Activated CD4-positive, alpha-beta T cell treated with anti-CD3 and anti-CD28 coated beads, Interleukin-2, amount 10 ng/mL, durations not matched to agents 7 days and 5 days (primary cell): ENCODE measurements at places on chromosomes 13 and 19.

DNA sequence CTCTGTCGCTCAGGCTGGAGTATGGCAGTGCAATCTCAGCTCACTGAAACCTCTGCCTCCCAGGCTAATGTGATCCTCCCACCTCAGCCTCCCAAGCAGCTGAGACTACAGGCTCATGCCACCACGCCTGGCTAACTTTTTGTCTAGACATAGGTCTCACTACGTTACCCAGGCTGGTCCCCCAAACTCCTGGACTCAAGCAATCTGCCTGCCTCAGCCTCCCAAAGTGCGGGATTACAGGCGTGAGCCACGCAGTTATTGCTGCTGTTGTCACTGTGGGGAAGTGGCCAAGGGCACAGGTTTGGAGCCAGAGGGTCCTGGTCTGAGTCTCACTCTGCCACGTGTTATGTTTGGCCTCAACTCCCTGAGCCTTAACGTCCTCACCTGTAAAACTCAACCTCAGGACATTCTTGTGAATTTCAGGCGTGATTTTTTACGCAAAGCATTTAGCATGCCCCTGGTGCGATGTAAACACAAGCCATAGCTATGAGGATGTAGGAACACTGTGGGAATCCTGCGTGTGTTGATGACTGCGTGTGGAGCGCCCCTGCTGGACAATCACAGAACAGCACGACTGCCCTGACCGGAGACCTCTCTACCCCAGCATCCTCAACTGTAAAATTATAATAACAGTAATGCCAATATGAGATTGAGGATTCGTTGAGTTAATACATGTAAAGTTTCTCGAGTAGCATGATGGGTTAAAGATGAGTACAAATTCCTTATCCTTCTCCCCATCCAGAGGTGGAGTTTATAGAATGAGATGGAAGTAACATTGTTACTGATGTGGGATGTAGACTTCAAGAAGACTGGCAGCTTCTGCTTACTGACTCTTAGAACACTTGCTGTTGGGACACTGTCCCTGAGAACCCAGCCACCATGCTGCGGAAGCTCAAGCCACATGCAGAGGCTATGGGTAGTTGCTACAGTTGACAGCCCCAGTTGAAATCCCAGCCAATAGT is 41.8 kb upstream of the PNMA8B start:
- DNase-seq: peak; percentile 60

DNA sequence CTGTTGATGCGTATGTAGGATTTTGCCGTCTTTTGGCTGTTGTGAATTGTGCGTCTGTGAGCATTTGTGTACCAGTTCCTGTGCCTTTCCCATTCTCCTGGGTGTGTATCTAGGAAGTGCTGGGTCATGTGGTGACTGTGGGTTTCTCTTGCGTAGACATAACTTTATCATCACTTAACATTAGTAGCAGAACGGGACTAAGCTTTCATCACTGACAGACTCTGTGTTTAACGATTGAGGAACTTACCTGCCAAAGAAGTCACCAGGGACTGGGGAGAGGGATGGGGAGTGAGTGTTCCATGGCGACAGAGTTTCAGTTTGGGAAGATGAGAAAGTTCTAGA is 15.0 kb downstream of the FZR1 start:
- no peak for DNase-seq

- no peak for DNase-seq
Observed at GRCh38 chr13:78299832-78300623, 303.3 kb downstream of the POU4F1 start.

DNA sequence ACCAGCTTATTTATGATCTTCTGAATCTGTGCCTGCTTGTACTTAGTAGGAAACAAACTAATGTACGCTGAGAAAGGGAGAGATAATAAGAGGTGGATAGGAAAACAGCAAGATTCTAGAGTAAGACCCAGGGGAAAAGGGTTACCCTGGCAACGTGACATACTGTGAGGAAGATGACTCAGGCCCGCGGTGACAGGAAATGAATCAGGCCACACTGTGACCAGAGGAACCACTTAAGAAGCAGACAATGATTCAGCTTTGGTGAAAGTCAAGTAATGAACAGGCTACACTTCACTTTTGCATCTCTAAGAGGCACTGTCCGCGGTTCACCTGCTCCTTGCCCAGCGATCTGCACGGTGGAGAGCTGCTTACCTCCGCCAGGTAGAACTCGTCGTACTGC is 158.2 kb downstream of the NALCN start:
- peak; percentile 55 for DNase-seq

GRCh38 chr13:113109151-113110047 is 3.8 kb downstream of the F7 start:
- DNase-seq: no peak

DNA sequence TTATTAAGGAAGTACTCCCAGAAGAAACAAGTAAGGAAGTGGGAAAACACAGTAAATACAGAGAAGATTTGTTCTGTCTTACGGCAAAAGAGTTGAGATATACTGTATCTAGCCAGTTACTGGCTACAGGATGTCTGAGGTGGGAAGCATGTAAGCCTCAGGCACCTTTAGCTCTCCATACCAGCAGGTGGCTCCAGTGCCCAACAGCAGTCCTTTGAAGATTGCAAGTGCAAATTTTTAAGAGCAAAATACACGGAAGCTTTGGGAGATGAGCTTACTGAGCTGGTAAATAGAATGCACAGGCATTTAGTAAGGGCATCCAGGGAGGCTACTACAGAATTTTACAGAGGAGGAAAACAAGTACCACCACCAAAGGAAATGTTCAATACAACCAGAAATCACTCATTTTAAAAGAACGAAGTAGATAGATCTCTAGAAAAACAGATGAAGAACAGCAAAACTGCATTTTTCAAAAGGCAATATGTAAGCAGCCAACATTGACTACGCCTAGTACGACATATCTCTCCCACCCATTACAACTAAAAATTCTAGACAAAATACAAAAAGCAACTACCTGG is 57.9 kb upstream of the VSTM2B start:
- peak; percentile 45 for DNase-seq

DNA sequence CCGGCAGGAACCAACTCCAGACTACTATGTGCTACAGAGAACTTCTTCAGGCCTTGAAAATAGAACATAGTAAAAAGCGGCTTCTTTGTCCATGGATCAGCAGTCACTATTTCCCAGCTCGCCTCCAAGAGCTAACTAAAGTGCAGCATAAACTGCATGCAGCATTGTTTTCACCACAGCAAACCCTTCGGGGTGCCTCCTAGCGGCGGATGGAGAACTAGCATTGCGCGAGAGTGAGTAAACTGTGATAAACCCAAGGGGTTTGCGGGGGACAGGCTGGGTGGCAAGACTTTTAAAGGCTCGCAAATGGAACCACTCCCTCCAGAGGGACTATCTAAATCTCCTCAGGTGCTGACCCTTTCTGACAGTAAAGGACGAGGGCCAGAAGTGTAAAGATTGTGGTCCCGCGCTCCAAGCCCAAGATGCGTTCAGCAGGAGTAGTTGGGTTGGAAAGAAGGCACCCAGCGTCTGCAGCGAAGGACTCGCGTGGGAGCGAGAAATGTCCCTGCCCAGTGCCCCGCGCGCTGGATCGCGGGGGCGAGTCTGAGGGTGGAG is 21.5 kb upstream of the SGCG start:
- peak; percentile 7 for DNase-seq

DNA sequence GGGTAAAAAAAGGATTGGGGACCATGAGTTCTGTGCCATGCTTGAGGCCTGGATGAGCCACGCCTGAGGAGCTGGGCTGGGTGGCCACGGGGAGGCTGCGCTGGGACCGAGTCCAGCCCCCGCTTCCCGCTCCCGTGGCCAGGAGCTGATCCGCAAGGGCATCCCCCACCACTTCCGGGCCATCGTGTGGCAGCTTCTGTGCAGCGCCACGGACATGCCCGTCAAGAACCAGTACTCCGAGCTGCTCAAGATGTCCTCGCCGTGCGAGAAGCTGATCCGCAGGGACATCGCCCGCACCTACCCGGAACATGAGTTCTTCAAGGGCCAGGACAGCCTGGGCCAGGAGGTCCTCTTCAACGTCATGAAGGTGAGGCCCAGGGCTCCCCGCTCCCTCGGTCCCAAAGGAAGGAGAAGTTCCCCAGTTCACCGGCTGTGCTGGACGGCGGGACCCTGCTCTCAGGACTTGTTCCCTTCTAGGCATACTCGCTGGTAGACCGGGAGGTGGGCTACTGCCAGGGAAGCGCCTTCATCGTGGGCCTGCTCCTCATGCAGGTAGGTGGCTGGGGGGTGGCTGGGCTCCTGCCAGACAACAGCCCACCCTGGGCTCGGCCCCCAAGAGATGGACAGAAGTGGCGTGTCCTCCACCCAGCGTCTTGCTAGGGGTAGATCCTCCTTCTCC is 18.9 kb downstream of the EVI5L start:
- no peak for DNase-seq

DNA sequence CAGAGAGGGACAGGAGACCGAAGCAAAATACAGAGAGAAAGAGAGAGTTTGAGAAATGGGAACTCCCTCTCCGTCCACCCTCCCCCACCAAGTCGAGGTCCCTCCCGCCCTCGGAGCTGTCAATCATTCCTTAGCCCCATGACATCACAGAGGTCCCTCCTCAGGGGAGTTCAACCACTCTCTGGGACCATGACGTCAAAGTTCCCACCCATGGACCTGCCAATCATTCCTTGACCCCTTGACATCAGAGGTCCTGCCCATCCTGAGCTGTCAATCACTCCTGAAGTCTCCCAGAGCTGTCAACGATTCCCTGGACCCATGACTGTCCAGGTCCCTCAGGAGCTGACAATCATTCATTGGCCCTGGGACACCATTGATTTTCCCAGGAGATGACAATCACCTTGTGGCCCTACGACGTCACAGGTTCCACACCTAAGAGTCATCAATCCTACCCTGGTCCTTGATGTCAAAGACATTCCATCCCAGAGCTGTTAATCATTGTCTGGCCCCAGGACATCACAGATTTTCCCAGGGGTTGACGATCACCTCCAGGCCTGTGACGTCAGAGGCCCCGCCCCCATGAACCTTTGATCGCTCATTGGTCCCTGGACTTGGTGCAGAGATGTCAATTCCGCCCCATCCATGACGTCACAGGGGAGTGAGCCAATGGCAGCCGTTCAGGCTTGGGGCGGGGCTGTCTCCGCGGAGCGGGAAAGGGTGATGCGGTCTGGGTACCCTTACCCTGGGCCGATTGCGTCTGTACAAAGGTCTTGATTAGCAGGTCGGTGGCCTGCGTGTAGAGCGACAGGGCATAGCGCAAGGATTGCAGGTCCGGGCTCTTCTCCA is 61.7 kb downstream of the COLGALT1 start:
- DNase-seq: no peak

DNA sequence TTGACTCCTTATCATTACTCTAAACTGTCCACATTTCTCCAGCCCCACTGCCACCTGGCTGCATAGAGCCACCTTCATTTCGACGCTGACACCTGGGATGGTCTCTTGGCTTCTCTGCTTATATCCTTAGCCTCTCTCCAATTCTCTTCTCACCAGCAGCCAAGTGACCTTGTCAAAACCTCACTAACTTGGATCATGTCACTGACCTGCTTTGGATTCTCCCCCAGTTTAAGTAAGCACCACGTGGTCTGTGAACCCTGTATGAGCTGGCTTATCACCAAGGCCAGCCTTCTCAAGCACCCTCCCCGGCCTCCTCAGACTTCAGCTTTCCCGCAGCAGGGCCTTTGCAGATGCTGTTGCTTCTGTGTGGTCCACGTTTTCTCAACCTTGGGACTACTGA is 12.3 kb upstream of the GGACT start:
- no peak for DNase-seq

- DNase-seq: no peak
Observed at GRCh38 chr13:69283837-69284236, 823.8 kb upstream of the ATXN8OS start.

- no peak for DNase-seq
Observed at GRCh38 chr13:63408331-63409189, 1992.9 kb upstream of the PCDH20 start.

- DNase-seq: no peak
Observed at GRCh38 chr19:49679771-49680413, 2.8 kb downstream of the PRMT1 start.

DNA sequence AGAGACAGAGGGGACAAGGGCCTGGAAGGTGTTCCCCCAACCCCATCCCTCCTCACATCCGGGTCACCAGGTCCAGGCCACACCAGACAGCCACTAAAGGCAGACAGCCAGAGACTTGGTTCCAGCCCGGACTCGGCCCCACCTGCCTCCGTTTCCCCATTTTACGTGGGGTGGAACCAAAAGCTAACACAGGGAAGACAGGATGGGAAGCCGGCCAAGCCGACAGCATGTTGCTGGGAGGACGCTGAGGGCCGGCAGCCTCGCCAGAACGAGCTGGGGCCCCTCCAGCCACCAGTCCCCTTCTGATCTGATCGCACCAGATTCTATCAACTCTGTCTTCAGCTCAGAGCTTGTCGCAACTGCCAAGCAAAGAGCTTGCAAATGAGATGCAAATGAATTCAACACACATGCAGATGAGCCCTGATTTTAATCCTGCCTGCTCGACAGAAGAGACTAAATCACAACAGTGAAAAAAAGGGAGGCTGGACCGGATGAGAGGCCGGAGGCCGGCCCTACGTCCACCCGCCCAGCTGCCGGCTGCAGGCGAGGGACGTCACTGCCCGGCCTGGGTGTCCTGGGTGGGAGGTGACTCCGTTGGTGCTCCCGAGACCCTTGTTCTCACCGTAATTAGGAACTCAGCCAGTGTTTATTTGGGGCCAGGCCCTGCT is 17.5 kb upstream of the SHC2 start:
- DNase-seq: no peak

- DNase-seq: no peak
Observed at GRCh38 chr13:49098198-49098597, 121.9 kb upstream of the MLNR start.

DNA sequence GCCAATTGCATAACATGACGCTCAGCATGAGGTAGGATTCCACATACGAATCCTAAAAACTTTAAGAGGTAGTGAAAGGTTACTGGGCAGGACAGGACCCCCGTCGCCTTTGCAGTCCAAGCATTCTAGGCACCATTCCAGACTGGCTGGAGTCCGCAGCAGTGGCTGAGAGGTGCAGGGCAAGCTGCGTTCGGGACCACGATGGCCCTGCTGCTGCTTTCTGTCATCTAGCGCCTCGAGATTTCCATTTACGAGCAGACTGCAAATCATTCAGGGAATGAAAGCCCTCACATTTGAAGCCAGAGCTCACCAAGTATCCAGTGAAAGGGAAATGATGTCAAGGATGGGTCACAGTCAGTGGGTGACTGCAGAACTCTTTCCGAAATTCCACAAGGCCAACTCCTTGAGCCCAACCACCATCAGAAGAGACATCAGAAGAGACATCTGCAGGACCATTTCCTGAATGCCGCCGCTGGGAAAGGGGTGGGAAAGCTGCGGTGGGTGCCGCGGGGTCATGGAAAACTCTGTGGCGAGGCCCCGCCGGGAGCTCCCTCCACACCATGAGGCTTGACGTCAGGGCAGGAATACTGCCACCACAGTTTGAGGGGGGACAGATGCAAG is 88.3 kb downstream of the COL4A1 start:
- no peak for DNase-seq

- DNase-seq: peak; percentile 28
Observed at GRCh38 chr19:1725100-1726064, 27.9 kb upstream of the ONECUT3 start.

DNA sequence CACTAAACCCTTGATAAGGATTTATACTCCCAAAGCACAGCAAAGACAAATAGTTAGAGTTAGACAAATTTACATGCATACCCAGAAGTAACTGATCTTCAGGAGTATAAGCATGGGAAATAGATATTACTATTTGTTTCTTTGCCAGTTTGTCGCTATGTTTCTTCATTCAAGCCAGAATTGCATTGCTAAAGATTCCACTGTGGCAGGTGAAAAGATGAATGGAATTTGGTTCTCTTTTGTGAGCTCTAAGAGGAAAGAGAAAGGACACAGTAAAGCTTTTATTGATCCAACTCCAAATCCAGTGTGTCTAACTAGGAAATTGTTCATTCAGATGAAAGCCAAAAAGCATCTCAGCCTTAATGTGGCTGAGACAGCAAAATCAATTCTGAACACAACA is 292.3 kb upstream of the SPRY2 start:
- DNase-seq: no peak
